Stimulated activated CD8-positive, alpha-beta memory T cell treated with anti-CD3 and anti-CD28 coated beads, Interleukin-2, amount 100 ng/mL, for 1 hour (primary cell): ENCODE measurements at places on chromosomes 11 and 22.

- DNase-seq = no peak
Observed at GRCh38 chr22:36117053-36117554, 43.5 kb downstream of the APOL3 start.

DNA sequence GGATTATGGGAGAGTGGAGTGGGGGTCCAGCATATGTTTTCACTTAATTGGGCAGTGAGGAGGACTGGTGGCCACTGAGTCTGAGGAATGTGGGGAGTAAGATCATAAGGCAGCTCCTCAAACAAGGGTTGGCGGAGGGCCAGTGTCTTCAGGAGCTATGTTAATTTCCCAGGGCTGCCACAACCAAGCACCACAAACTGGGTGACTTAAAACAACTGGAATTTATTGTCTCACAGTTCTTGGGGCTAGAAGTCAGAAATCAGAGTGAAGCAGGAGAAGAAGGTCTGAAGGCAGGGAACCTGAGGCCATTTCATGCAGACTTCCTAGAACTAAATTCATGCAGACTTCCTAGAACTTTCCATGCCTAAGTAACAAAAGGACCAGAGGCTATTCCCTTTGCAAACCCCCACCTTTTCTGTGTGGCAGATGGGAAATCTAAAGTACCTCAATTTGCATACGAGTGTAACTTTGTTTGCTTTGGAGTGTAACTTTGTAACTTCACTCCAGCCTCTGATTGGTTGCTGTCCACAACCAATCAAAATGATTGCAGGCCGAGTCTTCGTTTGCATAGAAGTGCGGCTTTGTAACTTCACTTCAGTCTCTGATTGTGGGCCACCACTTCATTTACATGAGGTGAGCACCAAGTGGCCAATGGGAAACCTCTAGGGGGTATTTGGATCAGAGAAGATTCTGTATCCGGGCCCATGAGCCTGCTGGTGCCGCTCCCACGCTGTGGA lies 50.5 kb upstream of the ZBED5 start:
- DNase-seq = no peak

- DNase-seq = no peak
Observed at GRCh38 chr11:80074837-80075236, 634.0 kb upstream of the TENM4 start.

GRCh38 chr11:78560153-78560552 lies 14.5 kb downstream of the NARS2 start:
- DNase-seq = no peak

DNA sequence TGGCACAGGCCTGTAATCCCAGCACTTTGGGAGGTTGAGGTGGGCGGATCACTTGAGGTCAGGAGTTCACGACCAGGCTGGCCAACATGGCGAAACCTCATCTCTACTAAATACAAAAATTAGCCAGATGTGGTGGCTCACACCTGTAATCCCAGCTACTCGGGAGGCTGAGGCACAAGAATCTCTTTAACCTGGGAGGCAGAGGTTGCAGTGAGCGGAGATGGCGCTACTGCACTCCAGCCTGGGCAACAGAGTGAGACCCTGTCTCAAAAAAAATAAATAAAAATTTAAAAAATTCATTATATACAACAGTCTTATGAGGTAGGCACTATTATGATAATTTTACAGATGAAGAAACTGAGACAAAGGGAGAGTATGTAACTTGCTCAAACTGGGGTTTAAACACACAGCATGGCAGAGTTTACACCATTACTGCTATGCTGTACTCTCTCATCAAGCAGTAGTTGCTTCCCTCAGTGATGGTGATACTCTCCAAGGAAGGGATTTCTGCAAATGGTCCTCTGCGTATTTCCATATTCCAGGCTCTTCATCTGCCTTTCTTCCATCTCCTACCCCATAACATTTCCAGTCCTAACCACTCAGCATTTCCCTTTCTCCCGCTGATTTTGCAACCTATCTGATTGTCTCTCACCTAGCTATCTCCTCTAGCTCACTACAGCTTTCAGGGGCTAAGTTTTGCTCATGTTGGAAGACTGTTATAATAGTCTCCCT lies 95.3 kb downstream of the CCDC83 start:
- DNase-seq = no peak

DNA sequence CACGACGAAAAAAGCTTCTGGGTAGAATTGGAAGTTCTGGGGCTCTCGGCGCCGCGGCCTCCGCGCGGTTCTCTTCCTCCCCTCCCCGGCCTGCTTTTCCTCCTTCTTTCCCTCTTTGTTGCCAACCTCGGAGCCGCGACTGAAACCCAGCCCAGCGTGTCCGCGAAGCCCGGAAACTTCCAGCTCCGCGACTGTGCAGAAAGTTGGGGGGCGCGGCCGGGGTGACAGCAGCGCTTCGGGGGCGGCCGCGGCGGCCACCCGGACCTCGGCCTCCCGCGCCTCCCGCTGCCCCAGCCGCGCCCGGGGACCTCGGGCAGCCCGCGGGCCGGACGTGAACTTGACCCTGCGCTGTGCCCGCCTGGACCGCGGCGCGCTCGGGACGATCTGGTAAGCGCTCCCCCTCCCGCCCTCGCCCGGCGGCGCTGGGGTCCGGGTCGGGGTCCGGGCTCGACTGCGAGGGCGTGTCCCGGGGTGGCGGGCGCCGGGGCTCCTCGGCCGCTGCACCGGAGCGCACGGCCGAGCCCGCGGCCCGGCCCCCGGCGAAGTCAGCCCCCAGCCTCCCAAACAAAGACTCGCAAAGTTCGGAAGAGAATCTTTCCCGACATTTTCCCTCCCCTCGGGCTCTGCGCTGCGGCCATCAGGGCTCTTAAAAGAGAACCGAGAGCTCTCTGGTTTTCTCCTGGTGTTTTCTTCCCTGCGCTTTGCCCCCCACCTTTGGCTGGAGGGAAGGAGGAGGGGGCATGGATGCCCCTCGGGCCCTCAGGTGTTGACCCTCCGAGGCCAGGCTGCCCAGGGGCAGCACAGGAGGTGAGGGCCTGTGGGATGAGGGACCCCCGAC lies 67.9 kb upstream of the WNT7B start:
- no peak for DNase-seq

DNA sequence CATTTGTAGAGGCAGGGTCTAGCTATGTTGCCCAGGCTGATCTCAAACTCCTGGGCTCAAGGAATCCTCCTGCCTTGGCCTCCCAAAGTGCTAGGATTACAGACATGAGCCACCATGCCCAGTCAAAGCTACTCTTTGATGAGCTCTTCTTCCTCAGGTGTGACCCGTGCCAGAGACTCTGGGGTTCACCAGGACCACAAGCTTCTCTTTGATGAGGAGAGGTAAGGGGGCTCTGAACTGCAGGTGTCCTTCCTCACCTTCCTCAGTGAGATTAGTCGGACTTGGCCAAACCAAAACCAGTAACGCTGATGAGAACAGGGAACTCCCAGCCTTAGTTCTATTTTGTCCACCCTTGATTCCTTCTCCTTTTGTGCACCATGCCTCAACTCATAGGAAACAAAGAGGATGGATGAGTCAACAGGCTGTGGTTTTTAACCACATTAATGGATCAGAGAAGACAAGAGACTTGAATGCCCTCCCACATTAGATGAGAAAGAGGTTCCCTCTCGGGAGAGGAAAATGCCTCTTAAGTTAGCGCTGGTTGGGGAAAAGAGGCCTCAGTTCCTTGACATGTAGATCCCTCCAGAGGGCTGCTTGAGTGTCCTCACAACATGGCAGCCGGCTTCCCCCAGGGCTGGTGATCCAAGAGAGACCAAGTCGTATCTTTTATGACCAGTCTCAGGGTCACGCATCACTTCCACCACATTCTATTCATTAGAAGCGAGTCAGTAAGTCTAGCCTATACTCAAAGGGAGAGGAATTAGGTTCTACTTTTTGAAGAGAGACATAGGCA lies 25.7 kb upstream of the CTR9 start:
- no peak for DNase-seq

DNA sequence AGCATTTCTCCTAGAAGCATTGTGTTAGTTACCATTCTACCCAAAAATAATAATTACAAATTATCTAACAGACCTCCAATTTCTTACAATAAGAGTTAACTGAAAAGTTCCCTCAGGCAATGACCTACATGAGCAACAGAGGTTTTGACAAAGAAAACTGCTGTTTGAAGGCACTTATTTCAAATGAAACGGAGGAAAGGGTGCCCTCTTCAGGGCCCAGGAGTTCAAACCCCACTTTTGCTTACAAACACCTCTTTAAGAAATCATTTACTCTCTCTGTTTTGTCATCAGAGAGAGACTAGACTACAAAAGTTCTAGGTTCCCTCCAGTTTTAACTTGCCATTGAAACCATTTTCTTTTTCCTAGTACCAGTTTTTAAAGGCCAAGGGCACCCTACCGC lies 56.7 kb downstream of the AMBRA1 start:
- DNase-seq = no peak
